ENCODE measurements at places on chromosomes 7 and 10.
A peak's percentile ranks its signal among the peaks of the same experiment; 100 is the strongest.

DNA sequence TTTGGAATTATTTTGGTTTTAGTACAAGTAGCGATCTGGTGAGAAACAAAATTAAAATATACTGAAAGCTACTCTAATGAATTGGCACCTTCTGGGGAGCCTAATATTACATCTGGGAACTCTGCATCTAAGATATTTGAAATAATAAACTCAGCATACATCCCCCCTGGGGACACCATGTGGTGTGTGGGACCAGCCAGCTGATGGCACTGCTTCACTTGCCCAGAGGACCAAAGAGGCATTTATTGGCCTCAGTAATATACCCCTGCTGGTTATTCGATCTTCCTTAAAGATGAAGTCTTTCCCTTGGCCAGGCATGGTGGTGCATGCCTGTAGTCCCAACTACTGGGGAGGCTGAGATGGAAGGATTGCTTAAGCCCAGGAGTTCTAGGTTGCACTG, 195.1 kb upstream of the AUTS2 start:
- no peak for DNase-seq

DNA sequence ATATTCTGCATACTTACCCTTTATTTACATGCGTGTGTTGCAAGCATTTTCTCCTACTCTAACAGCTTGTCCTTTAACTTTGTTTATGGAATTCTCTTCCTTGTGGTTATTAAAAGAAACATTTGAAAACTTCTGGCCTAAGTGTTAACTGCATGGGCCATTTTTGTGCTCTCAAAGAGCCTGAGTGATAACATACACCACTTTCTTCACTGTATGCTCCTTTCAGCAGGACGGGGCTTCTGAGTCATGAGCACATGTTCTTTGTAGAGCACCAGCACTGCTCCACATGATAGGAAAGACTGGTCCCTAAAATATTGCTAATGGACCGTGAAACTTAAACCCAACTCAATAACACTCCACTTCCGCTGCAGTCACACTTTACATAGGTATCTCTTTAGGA, 1093.6 kb upstream of the GHITM start:
- DNase-seq, result no peak

DNA sequence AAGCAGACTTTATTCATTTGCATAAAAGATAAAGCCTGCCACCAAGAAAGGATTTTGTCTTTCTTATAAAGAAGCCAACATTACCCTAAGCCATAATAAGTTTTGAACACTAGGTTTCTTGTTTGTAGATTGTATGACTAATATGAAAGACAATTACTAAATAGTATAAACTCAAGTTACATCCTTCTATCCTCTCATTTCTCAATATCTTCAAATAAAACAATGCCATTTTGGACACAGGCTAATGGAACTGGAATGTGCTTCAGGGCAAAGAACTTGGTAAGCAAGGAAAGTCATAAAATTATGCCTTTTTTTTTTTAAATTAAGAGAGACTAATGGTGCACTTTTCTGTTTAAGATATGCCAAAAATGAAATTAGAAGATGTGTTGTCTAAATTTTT, 137.7 kb downstream of the DKK1 start:
- peak; percentile 96 for DNase-seq

DNA sequence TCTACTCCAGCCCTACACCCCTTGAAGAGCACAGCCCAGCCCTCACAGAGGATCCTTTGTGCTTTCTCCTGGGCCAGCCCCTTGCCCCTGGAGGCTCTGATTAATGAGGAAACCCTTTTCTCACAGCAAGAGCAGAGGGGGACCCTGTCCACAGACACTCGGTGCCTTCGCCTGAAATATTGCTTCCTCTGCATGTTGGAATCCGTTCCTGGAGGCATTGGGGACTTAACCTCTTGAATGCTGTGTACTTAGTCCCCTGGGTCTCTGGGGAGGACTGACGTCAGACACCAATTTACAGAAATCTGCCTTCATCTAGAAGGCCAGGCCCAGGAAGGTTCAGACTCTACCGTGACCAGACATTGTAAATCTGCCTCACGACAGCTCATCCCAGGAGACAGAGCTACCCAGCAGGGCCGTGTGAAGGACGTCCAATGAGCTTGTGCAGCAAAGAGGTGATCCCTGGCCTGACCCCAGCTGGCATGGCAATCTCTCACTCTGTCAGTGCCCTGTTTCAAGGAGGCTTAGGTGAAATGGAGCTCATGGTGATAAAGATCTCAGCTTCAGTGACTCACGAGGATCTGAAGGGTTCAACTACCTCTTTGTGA, 8.1 kb upstream of the TMEM72 start:
- no peak for DNase-seq

Measured in EH (cell line).